ENCODE measurements at places on chromosomes 7 and 10.

GRCh38 chr7:77799078-77799964, 748 bp downstream of the PHTF2 start:
- H3K36me3 ChIP-seq, result peaks cover 15% of the 10 kb centered on the region
- H3K4me1 ChIP-seq, result peaks cover 34% of the 10 kb centered on the region
- H3K27me3 ChIP-seq, result no peaks in the 10 kb centered on the region
- DNase-seq, result peak; percentile 71
- H3K4me3 ChIP-seq, result peak overlapping the region; percentile 95

- no peak for DNase-seq
- H3K4me3 ChIP-seq, result no peak overlapping the region
- H3K27ac ChIP-seq, result no peak overlapping the region
- peaks cover 2% of the 10 kb centered on the region for H3K36me3 ChIP-seq
- no peaks in the 10 kb centered on the region for H3K4me1 ChIP-seq
Observed at GRCh38 chr10:118455181-118455695, 113.1 kb upstream of the FAM204A start.

DNA sequence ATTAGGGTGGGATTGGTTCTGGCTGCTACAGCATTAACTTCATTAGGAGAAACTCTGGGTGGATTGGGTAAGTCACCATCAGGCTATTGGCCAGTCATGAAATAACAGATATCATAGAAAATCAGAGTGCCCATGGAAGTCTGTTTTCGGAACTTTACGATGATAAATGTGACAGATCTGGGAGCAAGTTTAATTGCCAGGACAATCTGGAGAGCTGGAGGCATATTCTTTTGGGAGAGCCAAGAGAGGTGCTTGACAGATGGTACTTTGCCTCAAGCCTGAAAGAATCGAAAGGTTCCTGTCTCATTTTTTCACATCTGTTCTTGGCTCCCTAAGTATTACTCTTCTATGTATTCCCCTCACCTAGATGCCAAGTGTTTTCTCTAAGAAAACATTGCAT, 369.9 kb downstream of the CNTNAP2 start:
- no peak overlapping the region for H3K27ac ChIP-seq
- no peaks in the 10 kb centered on the region for H3K27me3 ChIP-seq
- no peaks in the 10 kb centered on the region for H3K36me3 ChIP-seq
- DNase-seq, result no peak

GRCh38 chr7:1706721-1707613, 36.9 kb downstream of the ELFN1 start:
- no peak overlapping the region for H3K4me3 ChIP-seq
- peaks cover 27% of the 10 kb centered on the region for H3K36me3 ChIP-seq
- peaks cover 3% of the 10 kb centered on the region for H3K4me1 ChIP-seq
- peaks cover 30% of the 10 kb centered on the region for H3K27me3 ChIP-seq
- H3K27ac ChIP-seq, result no peak overlapping the region

DNA sequence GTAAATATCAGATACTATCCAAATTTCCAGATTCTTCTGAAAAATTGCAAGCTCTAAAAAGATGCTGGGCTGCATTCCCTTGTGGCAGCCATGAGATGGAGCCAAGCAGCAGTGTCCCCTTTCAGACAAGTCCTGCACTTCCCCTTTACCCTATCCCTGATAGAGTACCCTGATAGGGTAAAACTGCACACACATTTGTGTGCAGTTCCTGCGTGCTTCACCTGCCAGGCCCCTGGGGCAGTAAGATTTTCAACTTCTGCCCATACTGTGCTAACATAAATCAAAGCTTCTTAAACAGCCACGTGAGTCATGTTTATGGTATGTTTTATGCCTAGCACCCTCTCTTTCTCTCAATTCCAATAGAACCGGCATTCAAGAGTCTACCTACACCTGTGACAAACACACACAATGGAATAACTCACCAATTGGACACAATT, 52.2 kb downstream of the IFIT5 start:
- no peak for DNase-seq
- peaks cover 31% of the 10 kb centered on the region for H3K4me1 ChIP-seq
- peak overlapping the region; percentile 89 for H3K27ac ChIP-seq
- no peak overlapping the region for H3K4me3 ChIP-seq
- H3K27me3 ChIP-seq, result no peaks in the 10 kb centered on the region

GRCh38 chr7:80593869-80594586, 44.4 kb upstream of the CD36 start:
- no peaks in the 10 kb centered on the region for H3K27me3 ChIP-seq
- H3K27ac ChIP-seq, result no peak overlapping the region
- no peak overlapping the region for H3K4me3 ChIP-seq
- no peak for DNase-seq

GRCh38 chr10:30577048-30577447, 52.5 kb downstream of the LYZL2 start:
- DNase-seq, result no peak
- H3K4me3 ChIP-seq, result no peak overlapping the region
- H3K27ac ChIP-seq, result no peak overlapping the region
- H3K4me1 ChIP-seq, result peaks cover 10% of the 10 kb centered on the region
- peaks cover 5% of the 10 kb centered on the region for H3K27me3 ChIP-seq

DNA sequence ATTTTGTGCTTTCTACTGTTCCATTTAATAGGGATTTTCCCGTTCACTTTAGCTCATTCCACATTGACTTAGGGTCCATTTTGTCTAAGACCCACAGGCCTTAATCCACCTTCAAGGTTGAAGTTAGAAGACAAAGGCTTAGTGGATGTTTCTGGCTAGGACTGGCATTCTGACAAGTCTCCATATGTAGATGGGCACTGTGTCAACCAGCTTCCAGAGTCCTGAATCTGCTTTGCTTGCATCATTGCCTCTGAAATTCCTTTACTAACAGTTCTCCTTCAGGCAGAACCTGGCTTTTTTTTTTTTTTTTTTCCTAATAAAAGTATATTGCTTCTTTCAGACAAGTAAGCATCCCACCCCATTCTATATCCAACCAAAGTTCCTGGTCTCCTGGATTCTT, 69.6 kb upstream of the PDCD4 start:
- DNase-seq, result no peak
- H3K27me3 ChIP-seq, result no peaks in the 10 kb centered on the region
- H3K4me3 ChIP-seq, result no peak overlapping the region
- H3K36me3 ChIP-seq, result peaks cover 46% of the 10 kb centered on the region

DNA sequence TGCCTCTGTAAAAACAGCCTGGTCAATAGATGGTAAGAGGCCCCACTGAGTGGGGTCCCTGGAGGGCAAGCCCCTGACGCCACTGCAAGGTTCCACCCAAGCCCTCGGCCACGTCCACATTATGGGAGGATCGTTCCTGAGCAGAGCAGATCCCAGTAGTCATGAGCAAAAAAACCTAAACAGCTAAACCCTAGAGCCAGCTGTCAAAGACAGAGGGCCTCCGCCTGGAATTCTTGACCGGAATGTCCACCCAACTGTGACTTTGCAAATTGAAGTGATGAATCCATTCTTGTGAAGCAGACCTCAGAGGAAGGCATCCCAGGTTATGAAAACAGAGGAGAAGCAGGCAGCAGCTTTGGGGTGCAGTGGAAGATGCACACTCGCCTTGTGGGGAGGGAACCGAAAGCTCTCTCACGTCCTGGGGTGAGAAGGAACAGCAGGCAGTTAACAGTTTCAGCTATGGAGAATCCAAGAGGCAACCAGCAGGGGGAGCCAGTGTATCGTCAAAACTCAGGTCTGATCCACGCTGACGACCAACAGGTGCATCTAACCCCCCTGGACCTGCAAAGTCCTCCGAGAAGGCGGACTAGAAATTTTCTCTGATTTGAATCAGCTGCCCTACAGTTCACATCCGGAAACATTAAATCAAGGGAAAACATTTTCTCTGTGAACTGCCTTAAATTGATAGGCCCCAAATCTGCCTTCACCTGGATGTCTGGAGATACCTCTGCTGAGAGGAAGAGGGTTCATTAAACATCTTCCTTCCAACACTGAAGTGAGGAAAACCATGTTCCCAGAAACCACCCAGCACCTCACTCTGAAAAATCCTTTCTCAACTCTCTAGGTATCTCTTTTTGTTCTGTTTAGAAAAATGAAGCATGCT, 139.1 kb upstream of the PFKP start:
- peaks cover 4% of the 10 kb centered on the region for H3K4me1 ChIP-seq
- peak; percentile 56 for DNase-seq
- no peak overlapping the region for H3K4me3 ChIP-seq
- H3K36me3 ChIP-seq, result no peaks in the 10 kb centered on the region
- H3K27ac ChIP-seq, result no peak overlapping the region

DNA sequence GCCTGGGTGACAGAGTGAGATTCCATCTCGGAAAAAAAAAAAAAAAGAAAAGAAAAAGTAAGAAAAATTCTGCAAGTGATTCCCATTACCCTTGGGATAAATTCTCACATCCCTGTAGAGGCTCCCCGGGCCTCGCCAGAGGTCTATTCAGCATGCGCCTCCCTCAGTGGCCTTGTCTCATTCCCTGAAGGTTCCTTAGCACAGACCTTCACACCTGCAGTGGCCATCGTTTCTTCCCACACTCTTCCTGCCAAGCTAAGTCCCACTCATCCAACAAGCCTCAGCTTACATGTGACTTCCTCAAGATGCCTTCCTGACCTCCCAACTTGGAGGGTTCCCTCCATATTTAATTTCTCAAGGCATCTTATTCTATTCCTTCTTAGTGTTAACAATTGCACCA, 20.9 kb upstream of the BAG3 start:
- H3K27me3 ChIP-seq, result no peaks in the 10 kb centered on the region
- H3K4me1 ChIP-seq, result no peaks in the 10 kb centered on the region
- H3K36me3 ChIP-seq, result no peaks in the 10 kb centered on the region
- no peak for DNase-seq
- H3K27ac ChIP-seq, result no peak overlapping the region
- H3K4me3 ChIP-seq, result no peak overlapping the region

DNA sequence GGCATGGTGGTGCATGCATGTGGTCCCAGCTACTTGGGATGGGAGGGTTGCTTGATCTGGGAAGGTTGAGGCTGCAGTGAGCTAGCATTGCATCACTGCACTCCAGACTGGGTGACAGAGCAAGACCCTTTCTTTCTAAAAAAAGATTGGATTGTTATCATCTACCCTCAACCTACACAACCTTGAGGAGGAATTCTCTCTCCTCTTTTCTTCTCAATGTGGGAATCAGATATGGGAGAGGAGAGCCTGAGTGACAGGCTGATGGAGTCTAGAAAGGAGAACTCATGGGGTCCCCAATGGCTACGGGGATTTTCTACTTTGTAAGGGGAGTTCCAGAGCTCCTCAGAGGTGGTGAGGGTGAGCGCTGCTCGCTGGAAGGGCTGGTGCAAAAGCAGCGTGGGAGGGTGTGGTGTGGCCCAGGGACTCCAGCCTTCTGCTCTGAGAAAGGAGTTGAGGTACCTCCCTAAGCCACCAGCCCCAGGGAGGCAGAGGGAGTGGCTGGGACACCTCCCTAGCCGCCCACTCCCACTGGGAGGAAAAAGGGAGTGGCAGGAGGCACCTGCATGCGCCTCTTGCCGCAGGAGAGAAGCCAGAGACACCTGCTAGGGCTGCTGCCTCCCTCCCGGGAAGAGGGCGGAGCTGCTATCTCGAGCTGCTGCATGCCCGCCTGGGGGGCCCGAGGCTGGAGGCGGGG, 48.4 kb downstream of the GATA3 start:
- peaks cover 5% of the 10 kb centered on the region for H3K27me3 ChIP-seq
- DNase-seq, result no peak
- H3K27ac ChIP-seq, result no peak overlapping the region
- H3K4me1 ChIP-seq, result peaks cover 13% of the 10 kb centered on the region
- H3K4me3 ChIP-seq, result no peak overlapping the region

DNA sequence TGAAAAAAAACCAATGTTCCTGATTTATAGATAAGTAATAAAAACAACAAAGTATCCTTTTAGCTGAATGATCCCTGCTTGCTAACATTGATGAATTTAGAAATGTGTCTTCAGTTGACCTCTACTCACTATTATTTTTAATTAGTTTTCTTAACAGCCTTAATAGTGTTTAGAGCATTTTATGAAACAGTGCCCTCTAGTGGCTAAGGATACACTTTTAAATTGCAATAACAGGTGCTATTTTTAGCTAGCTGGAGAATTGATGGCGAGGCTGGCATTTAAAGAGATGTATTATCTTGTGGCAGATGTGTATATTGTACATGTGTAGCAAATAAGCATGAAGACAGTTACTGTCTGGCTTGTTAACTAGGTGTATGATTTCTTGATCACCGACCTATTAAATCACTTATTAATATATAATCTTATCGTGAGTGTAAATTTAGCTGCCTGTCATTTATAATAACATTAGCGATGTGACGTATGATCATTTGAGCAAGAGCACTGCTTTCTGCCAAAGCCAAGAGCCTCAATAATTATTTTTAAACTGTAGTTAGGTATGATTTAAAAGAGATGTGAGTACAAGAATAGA, 451.9 kb downstream of the DPP6 start:
- peaks cover 12% of the 10 kb centered on the region for H3K4me1 ChIP-seq
- no peak overlapping the region for H3K27ac ChIP-seq
- H3K4me3 ChIP-seq, result no peak overlapping the region
- no peak for DNase-seq
- no peaks in the 10 kb centered on the region for H3K27me3 ChIP-seq
- peaks cover 4% of the 10 kb centered on the region for H3K36me3 ChIP-seq

GRCh38 chr10:79116801-79117723, 48.3 kb downstream of the ZMIZ1 start:
- no peak overlapping the region for H3K4me3 ChIP-seq
- H3K4me1 ChIP-seq, result peaks cover 49% of the 10 kb centered on the region
- peaks cover 9% of the 10 kb centered on the region for H3K36me3 ChIP-seq
- no peaks in the 10 kb centered on the region for H3K27me3 ChIP-seq
- peak overlapping the region; percentile 45 for H3K27ac ChIP-seq
- no peak for DNase-seq

- H3K4me3 ChIP-seq, result no peak overlapping the region
- no peaks in the 10 kb centered on the region for H3K27me3 ChIP-seq
- no peak for DNase-seq
- peaks cover 8% of the 10 kb centered on the region for H3K4me1 ChIP-seq
Observed at GRCh38 chr10:30963992-30964930, 67.4 kb downstream of the ZNF438 start.

DNA sequence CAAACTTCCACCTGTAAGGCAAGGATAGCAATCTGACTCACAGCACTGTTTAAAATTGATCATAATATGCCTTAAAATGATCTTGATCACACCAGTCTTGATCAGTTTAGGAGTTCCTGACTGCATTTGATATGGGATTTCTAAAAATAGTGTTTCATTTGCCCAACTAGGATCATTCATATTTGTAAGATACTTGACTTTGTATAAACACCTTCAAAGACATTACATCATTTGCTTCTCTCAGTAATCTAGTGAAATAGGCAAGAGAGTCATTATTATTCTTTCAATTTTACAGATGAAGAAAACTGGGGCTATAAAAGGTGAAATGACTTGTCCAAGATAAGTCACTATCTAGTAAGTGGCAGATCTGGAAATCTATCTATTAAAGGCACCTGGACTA, 521.1 kb downstream of the GATA3 start:
- H3K27me3 ChIP-seq, result peaks cover 5% of the 10 kb centered on the region
- H3K27ac ChIP-seq, result no peak overlapping the region
- DNase-seq, result no peak
- no peaks in the 10 kb centered on the region for H3K36me3 ChIP-seq

DNA sequence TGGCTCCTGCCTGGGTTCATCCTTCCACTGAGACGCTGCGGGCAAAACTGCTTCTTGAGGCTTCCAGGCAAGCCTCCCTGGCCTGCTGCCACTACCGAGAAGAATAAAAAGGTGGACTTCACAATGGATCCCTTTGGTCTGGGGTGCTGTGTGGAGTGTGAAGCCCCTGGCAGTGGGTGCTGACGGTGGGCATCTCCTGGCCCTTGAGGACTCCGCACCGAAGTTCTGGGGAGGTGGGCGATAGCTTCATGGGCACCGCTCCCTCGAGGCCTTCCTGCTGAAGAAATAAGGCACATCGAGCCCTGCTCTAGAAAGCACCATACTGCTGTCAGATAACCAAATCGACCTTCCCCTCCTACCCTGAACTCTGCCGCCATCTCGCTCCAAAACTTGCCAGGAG, 106.6 kb upstream of the CTBP2 start:
- no peak for DNase-seq
- H3K27ac ChIP-seq, result no peak overlapping the region
- H3K4me3 ChIP-seq, result no peak overlapping the region

GRCh38 chr7:75796420-75796819, 17.2 kb downstream of the CCL24 start:
- no peak overlapping the region for H3K27ac ChIP-seq
- no peaks in the 10 kb centered on the region for H3K36me3 ChIP-seq
- H3K4me3 ChIP-seq, result no peak overlapping the region
